NCI-H446 (cell line): ENCODE measurements at places on chromosomes 11 and 22.

- no peak for DNase-seq
These were observed 254.8 kb downstream of the GRIK4 start for GRCh38 chr11:120766318-120766717.

DNA sequence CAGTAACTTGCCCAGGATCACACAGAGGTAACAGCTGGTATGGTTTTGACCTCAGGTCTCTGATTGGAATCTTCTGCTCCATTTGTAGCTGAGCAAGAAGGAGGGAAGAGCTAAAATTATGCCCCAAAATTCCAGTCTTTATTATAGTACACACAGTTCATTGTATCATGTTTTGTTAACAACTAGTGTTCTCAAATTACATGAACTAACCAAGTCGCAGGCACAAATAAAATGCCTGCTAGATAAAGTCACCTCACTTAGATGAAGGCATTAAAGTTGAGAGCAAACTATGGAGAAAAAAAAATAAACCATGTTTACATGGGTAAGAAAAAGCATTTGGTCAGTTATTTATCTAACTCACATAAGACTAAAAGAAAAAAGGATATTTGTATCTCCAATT is 58.8 kb downstream of the PDGFD start:
- no peak for DNase-seq

GRCh38 chr22:43197271-43197941 is 10.5 kb upstream of the TTLL12 start:
- DNase-seq = no peak

DNA sequence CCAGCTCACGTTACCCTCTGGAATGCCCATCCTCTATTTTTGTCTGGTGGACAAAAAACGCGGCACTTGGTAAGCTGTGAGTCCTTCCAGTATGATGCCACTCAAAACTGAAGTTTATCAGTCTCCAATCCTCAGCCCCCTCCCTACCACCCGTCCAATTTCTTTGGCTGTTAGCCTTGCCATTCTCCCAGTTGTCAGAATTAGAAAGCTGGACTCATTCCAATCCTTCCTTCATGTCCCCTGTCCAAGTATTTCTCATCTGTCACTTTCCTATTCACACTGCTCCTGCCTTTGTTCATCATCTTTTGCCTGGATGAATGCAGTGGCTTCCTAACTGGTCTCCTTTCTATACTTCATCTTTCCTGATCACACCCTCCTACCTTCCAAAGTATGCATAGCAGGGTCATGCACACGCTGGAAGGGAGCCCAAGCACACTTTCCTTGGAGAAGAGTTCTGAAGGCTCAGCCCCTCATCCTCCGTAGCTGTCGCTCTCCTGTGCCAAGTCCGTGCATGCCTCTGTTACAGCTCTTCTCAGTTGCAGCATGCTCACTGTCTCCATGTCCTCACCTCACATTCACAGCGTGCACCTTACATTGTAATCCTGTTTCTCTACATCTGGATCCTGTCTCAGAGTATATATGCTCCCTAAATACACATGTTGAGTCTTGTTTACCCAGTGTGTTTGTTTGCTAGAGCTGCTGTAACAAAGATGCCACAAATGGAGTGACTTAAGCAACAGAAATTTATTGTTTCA is 19.4 kb downstream of the APLP2 start:
- DNase-seq = peak; percentile 73

DNA sequence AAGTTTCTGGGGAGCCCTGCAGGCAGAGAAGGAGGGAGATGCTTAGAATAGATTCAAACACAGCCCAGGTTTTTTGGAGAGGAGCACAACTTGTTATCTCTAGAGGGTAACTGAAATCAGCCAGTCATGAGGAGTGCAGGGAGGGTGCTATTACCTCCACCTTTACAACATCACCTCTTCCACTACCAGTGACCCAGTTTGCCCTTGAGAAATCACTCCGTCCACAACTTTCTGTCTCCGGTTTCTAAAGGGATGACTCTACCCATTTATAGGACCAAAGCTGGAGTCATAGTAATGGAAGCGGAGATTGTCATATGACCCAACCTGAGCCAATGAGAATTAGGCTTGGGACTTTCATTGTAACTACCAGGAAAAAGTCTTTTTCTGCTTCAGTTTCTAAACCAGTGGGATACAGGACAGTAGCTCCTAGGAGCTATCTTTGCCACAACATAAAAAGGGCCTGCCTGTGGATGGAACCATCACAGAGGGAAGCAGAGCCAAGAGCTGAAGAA is 131.2 kb upstream of the SERPIND1 start:
- DNase-seq = no peak

DNA sequence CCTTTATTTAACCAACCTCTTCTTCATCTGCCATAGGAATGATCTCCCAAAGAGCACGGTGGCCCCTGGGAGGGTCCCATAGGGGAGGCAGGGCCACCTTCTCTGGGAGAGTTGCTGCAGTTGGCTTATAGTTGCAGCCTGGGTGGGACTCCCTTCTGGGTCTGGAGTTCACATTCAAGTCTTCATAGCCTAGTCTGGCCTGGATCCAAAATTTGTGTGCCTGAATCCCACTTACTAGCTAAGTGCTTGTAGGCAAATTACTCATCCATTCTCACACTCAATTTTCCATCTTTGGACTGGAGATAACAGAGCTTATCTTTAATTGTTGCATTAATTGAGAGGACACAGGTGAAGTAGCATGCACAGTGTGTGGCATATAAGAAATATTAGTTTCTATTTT is 163.6 kb downstream of the GRIK4 start:
- peak; percentile 33 for DNase-seq

DNA sequence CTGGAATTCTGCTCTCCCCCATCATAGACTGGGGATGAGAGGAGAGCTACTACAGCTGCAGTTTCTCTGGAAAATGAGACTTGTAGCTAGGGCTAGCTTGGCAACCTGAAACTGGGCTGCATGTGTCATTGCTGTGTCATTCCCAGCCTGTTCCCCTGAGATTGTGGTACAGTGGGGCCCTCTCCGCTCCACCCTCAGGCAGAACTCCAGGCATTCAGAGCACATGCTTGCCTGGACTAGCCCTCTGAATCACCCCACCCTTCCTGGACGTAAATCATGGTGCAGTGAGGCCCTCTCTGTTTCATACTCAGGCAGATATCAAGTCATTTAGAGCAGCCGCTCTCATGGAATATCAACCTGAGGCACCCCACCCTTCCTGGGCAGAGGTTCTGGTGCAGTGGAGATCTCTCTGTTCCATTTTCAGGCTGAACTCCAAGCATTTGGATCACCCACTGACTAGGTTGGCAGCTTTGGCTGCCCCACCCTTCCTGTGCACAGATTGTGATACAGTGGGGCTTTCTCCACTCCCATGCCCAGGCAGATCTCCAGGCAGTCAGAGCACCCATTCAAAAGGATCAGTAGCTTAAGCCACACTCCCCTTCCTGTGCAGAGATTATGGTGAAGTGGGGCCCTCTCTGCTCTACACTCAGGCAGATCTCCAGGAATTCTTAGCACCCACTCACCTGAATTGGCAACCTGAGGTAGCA is 274.4 kb downstream of the C11orf87 start:
- peak; percentile 41 for DNase-seq

GRCh38 chr22:26889802-26890201 is 232.4 kb downstream of the MIAT start:
- DNase-seq = no peak

DNA sequence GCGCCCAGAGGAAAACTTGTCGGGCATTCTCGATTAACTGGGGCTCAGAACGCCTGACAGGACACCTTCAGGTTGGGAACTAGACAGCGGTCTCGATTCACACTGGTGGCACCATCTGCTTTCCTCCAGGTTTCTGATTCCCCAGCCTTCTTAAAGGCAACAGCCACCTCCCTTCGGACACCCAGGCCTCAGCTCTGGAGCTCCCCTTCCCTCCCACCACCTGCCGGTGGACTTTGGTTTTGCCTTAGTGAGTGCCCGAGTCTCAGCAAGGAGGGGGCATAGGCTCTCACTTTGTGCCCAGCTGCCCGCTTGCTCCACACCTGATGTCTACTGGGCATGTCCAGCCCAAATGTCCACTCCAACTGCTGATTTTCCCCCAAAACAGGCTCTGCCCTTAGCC is 110.4 kb upstream of the PARVA start:
- no peak for DNase-seq

- no peak for DNase-seq
These were observed 44.3 kb downstream of the ZNRF3 start for GRCh38 chr22:28927630-28928029.

DNA sequence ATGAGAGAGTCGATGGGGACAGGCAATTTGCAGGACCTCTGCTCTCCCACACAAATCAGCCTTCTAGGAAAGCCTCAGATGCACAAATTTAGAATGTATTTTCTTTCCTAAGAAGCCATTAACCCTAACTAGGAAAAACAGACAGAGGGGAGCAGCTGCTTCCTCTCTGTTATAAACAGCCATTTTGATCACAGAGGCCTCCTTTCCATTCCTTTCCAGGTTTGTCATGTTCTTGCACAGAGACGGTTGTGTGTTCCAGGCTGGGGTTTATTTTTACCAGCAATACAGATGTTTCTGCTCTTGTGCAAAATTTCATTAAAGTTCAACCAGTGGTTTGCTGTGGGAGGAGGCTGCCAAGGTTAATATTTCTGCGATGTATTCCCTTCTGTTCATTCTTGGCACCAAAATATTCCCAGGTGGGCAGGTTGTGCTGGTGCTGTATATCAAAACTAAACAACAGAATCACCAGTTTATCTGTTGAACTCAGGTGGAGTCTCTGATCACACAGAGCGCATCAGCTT is 90.2 kb downstream of the NAV2 start:
- no peak for DNase-seq

DNA sequence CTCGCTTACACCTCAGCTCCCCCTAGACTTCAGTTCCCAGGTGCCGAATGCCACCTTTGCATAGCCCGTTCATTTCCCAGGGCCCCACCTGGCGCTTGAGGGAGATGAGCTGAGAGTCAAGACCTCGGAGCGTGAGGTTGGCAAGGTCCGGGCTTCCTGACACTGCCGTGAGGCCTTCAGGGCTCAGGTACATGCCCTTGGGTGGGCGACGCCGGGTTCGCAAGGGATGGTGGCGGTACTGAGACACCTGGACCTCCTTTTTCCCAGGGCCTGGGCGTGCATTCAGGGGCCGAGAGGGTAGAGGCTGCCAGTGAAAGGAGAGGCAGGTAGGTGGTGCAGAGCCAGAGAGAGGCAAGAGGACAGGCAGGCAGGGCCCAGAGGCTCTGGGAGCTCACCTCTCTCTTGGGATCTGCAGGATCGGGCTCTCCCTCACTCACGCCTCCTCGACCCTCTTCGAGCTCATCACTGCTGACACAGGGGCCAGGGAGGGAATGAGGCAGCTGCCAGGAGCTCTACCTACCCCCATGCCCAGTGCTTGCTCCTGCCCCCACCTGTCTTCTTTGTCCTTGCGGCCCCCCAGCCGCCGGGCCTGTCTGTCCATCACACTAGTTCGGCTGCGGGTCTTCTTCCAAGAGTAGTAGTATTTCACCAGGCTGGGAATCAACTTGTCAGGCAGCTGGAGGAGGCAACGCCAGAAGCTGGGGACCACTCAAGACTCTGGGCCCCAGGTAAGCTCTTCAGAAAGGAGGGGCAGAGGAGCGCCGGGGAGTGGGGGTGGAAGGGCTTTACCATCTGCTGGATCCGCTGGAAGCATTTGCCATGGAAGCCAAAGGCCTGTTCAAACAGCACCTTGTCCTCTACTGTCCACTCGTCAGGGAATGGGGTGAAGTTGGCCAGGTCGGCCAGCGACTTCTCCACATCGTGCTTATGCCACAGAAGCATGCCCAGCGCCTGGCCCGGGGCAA is 2.8 kb downstream of the RCOR2 start:
- DNase-seq = no peak

DNA sequence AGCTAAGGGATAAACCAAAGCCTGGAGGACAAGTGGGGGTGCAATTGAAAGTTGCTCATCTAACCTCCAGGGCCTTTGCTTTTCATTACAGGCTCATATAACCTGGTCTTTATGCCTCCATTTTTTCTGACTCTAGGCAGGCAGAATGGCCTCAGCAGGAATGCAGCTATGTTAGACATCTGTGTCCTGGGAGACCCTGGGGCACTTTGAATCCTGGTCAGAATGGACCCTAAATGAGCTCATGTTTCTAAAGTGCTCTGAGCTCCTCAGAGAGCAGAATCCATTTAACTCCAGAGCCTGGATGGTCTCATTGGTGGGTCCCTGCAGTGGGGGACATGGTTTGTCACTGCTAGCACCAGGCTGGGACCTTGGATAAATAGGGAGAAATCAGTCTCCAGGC is 177.3 kb downstream of the KIRREL3 start:
- no peak for DNase-seq

- DNase-seq = no peak
These were observed 52.2 kb upstream of the L3MBTL2 start for GRCh38 chr22:41152902-41153301.

DNA sequence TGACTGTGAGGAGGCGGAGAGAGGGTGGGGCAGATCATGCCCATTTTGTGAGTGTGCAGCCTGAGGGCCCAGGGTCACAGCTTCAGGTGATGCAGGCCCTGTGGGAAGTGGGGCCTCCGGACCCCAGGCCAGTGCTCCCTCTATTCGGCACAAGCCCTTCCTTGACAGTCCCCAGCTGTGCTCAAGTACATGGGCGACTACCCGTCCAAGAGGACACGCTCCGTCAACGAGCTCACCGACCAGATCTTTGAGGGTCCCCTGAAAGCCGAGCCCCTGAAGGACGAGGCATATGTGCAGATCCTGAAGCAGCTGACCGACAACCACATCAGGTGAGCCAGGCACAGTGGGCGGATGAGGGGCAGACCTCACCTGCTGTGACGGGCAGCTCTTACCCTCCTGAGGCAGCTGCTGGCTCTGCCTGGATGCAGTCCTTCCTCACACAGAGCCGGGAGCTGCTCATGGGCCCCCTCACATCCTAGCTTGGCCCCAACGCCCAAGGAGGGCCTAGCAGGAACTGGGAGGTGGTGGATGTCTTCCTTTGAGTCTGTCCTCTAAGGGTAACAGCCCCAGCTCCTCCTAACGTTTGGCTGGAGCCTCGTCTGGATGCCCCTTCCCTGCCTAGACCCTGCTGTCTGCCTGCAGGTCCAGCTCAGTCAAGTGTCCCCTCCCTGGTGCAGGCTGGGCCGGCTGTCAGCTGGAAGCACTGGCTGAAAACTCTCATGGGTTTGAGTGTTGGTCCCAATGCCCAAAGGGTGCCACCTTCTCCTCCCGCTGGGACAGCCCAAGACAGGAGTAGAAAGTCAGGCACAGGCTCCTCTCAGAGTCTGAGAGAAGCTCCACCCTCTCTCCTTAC is 76.1 kb downstream of the MYO7A start:
- DNase-seq = no peak

DNA sequence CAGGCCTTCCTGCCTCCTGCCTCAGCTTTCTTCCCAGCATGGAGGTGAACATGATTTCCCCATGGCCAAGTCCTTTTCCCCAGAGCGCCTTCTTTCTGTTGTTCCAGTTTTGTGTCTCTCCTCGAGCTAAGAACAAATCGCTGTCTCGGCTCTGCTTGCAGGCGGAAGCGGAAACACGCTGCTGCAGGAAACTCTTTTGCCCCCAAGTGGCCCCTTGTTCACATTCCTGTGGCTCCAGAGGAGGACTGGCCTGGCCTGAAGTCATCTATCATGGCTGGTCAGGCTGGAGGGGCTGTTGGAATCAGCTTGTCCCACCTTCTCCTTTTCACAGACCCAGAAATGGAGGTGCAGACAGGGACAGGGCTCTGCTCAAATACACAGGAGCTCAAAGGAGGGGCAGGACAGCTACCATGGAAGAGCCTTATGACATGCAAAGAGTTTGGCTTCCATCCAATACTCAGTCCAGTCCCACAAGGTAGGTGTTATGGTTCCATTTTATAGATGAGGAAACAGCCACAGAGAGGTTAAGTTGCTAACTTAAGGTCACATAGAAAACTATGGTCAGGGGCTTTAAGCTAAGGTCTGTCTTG is 182.2 kb upstream of the SYT13 start:
- DNase-seq = no peak
